Urinary bladder (tissue), 4 donors: ENCODE measurements at places on chromosomes 4 and X. TPM values are rescaled to one million over a fixed set of nuclear protein-coding genes. Genes with fewer than 3 reads are reported as not detected.

Gene MAGEB17
- not detected for total RNA-seq

- no peak for DNase-seq
These were observed 282.7 kb upstream of the TAPT1 start for GRCh38 chr4:16508968-16509367.

DNA sequence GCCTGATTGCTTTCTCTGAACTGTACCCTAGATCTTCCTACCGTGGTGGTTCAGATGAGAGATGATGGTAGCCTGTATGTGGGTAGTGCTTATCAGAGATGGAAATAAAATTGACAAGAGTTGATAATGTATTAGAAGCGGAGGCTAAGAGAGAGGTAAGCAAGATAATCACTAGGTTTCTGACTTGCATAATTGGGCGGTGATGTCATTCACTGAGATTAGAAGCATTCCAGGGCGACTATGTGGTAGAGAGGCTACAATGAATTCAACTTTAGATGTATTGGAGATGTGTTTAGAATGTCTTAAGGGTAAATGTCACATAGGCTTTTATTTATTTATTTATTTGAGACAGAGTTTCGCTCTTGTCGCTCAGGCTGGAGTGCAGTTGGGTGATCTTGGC, 415 bp upstream of the TENM3 start:
- no peak for DNase-seq

Gene PNMA6A
- total RNA-seq, result 1.7 TPM

GRCh38 chrX:48474581-48474980, 1.4 kb upstream of the FTSJ1 start:
- no peak for DNase-seq

DNA sequence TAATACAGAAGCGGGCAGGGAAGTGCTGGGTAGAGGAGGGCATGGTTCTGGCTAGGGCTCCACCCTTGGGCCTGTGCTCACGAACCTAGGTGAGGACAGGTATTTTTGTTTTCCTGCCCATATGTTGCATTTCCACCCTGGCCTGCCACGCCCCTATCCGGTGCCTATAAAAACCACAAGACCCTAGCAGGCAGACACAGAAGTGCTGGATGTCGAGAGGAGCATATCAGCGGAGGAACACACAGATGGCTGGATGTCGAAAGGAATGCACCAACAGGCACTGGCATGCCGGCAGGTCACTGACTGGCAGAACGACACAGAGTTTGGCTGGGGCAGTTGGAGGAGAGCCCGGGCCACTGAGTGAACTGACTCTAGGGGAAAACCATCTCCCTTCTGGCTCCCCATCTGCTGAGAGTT, 316.6 kb upstream of the BOD1L1 start:
- DNase-seq, result no peak

Gene GUCY1A1
- total RNA-seq, result 104 TPM

Gene NWD2
- total RNA-seq, result 2.0 TPM

Gene FHIP1A
- total RNA-seq, result 7.7 TPM

GRCh38 chrX:24229976-24230375, 80.4 kb downstream of the ZFX start:
- DNase-seq, result no peak

Gene UCHL1
- 37.2 TPM for total RNA-seq
